ENCODE measurements at places on chromosomes 16 and 17.

DNA sequence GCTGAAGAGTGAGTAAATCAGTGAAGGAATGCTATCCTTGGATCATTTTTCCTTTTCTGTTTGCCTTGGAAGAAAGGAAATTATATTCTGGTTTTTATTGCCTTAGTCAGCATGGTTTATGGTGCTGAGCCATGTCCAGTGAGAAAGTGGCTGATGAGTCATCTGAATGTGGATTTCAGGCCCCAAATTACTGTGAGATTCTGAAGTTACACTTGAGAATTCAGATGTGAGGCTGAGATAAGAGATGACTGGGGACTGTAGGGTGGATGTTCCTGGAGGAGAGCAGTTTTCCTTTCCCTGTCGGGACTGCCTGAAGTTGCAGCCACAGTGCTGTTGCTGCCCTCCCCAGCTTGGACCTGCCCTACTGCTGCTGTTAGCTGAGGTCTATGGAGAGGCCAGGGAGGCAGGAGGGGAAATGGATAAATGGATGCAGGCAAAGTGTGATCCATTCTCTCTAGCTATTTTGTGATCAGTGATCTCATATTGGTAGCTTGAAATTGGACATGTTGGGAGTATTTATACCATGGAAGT lies 4.2 kb upstream of the MAP3K14 start:
- peak; percentile 76 for DNase-seq

DNA sequence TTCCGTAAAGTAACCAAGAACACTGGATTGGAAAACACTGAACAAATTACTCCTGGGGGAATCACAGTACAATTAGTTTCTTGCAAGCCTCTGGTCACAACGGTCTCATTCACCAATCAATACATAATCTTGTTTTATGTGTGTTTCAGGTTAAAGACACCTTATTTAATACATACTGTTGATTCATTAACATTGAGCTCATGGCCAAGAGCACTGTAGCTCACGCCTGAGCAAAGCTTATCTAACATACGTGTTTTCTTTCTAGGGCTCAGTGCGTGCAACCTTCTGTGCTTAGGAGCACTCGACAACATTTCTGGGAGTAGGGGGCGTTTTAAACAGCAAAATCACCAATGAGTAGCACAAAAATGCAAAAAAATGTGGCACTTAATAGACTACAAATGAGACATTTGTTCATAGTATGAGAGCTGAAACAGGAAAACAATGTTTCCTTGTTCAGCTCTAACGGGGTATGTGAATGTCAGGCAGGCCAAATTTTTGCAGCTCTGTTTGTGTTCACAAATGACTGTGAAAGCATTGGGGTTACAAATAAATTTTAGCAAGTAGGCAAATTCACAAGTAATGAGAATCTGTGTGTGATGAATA lies 206.2 kb downstream of the CNTNAP4 start:
- DNase-seq = no peak

GRCh38 chr16:62036802-62037135 lies 531 bp upstream of the CDH8 start:
- DNase-seq = no peak

GRCh38 chr17:66980896-66981295 lies 16.4 kb downstream of the CACNG4 start:
- DNase-seq = no peak

DNA sequence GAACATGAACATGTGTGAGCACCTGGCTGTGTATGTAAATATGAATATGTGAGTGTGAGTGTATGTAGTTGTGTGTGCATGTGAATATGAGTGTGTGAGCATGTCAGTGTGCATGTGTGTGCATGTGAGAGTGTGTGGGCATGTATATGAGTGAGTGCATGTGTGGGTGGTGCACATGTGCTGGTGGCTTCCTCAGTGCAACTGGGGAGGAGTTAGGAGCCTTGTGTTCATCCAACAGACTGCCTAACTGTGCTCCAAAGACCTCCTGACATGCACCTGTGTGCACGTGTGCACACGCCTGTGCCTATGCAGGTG lies 1.4 kb downstream of the TMEM235 start:
- DNase-seq = no peak

DNA sequence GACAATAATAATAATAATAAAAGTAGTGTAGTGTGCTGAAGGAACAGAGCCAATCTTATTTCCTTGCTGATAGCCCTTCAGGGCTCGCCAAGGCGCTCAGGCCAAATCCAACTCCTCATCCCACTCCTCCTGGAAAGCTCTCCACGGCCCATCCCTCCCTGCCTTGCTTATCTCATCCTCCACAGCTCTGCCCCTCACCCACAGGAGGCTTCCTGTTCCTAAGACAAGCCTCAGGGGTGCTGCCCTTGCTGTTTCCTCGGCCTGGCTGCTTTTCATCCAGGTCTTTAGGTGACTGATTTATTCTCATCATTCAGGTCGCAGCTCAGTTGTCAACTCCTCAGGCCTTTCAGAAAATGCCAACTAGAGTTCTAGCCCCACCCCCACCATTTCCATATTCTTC lies 11.2 kb downstream of the GTF3C1 start:
- no peak for DNase-seq

DNA sequence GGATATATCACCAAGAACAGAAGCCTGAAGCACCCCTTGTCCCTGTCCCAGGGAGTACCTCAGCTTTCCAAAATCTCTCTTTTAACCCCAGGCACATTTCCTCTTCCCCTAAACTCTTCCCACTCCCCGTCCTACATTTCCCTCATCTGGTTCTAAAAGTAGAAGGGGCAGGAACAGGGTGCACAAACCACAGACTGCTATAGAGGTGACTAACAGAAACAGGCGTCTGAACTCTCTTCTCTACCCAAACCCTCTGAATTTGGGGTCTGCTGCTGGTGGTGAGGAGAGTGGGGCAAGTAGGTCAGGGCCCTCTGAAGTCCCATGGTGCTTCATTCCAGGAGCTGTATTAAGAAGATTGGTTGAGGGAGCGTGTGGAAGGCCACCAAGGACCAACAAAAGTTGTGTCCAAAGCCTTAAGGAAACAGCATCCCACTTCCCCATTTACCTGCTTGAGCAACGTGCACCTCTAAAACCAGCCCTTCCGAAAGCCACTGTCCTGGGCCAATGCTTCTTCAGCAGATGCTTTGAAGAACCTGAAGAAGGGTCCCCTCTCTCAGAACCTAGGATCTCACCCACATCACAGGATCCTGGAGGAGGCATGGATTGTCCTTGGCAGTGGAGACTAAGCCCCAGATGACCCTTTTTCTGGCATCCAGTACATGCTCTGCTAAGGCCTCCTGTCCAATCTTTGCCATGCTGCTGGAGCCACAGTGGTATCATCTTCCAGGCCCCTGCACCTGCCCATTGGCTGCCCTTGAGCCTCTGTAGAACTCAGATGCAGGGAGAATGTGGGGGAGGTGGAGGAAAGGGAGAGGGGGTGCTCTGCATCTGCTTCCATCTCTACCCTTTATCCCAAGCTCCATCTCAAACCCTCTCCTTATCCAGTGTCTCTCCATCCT lies 5.7 kb upstream of the NR1D1 start:
- DNase-seq = no peak

GRCh38 chr17:32516450-32516849 lies 29.7 kb downstream of the CDK5R1 start:
- DNase-seq = no peak

- DNase-seq = no peak
Observed at GRCh38 chr16:89138843-89139520, 32.6 kb upstream of the CDH15 start.

GRCh38 chr17:16419074-16419928 lies 3.9 kb downstream of the TRPV2 start:
- DNase-seq = peak; percentile 79

DNA sequence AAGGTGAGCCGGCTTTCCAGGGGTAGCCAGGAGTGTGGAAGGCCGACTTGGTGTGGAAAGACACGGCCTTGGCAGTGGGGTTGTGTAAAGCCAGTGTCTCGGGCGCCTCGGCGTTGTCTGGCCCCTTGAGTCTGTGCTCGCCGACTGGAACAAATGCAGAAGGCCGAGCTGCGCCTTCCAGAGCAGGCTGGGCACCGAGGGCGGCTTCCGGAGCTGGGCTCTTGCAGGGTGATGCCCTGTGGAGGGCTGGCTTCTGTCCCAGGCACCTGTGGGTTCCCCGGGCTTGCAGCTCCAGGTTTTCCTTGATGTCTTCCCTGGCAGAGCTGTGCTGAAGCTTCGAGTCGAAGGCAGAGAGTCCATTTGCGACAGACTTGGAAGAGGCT lies 8.0 kb downstream of the ZNF750 start:
- DNase-seq = no peak

DNA sequence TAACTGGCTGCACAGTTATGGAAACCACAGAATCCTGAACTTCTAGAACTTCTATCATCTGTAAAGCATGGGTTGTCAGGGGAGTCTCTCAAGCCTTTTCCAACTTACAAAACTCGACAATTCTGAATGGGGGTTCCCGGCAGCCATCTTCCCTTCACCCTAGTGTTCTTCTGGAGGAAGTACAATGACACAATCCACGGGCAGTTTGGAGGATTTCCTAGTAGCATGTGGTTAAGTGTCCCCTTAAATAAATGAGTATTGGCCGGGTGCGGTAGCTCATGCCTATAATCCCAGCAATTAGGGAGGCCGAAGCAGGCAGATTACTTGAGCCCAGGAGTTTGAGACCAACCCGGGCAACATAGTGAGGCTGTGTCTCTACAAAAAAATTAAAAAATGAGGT lies 2.1 kb downstream of the SLC16A6 start:
- DNase-seq = no peak

- DNase-seq = no peak
Observed at GRCh38 chr16:81657781-81658180, 121.3 kb upstream of the PLCG2 start.

Measured in OCI-M1 (cell line).